ENCODE measurements at places on chromosomes 12 and 14.

DNA sequence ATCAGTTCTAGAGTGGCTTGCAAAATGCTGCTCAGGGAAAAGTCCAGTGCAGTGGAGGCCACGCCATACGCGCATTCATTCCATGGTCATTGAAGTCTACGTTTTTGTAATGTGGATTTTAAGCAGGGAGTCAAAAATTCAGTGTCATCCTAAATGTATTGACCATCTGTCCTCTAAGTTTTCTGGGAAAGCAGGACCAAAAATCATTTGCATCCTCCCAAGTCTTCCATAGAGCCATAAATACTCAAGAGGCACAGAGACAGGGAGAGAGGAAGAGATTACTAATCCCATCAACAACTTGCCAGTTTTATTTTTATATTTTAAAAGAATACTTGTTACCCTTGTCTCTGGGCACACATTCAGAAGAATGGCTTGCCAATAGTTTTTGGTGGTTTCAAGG, 36.9 kb downstream of the RHOJ start:
- DNase-seq: no peak

GRCh38 chr14:92973261-92973797, 50.4 kb downstream of the CHGA start:
- peak; percentile 75 for DNase-seq

GRCh38 chr12:78034025-78034424, 203.3 kb downstream of the NAV3 start:
- no peak for DNase-seq

DNA sequence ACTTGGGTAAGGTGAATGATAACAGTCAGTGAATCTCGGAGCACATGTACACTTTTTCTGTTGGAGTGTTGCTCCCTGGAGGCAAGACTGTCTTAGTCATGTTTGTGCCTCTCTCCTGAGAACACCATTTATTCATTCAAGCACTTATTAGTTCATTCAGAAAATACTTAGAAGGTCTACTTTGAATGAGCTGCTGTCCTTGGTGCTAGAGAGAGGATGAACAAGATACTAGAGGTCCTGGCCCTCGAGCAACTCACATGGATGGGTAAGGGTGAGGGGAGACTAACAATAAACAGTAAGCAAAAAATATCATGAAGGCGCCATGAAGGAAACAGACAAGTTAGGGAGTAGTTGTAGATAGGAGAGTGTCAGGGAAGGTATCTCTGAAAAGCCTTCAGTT, 17.1 kb upstream of the SAMD4A start:
- DNase-seq: no peak

- peak; percentile 23 for DNase-seq
Observed at GRCh38 chr12:26878661-26879119, 45.7 kb upstream of the ITPR2 start.

GRCh38 chr12:116053479-116054200, 223.9 kb downstream of the MED13L start:
- peak; percentile 52 for DNase-seq

DNA sequence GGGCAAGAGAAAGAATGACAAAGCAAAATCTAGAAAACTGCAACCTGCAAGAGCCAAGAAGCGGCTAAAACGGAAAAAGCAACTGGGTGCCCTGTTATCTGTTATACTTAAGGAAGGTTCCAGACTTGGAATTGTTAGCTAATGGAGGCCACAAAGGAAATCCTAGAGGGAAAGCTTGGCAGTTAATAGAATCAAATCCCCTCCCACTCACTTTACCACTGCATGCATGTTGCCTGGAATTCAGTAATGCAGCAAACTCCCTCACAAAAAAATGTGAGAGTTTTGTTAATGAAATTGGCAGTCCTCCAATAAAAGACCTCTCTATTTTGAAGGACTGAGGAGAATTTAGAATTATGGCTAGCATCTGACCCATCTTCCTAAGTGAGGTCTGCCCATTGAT, 164.2 kb upstream of the SOX5 start:
- no peak for DNase-seq

DNA sequence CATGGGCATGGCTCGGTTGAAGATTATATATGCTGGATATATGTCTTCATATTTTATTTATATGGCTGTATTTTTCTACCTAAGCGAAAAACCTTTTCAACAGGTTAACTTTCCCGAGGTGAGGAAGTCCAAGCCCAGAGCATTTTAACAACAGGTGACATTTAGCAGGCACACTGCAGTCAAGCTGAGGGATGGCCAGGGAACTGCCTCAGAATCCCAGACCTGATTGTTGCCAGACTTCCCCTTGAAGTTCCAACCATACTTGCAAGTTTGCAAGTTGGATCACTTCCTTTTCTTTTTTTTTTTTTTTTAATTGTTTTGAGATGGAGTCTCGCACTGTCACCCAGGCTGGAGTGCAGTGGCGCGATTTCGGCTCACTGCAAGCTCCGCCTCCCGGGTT, 166.0 kb upstream of the FRMD6 start:
- DNase-seq: no peak

- no peak for DNase-seq
Observed at GRCh38 chr14:32298346-32298745, 30.8 kb upstream of the AKAP6 start.

DNA sequence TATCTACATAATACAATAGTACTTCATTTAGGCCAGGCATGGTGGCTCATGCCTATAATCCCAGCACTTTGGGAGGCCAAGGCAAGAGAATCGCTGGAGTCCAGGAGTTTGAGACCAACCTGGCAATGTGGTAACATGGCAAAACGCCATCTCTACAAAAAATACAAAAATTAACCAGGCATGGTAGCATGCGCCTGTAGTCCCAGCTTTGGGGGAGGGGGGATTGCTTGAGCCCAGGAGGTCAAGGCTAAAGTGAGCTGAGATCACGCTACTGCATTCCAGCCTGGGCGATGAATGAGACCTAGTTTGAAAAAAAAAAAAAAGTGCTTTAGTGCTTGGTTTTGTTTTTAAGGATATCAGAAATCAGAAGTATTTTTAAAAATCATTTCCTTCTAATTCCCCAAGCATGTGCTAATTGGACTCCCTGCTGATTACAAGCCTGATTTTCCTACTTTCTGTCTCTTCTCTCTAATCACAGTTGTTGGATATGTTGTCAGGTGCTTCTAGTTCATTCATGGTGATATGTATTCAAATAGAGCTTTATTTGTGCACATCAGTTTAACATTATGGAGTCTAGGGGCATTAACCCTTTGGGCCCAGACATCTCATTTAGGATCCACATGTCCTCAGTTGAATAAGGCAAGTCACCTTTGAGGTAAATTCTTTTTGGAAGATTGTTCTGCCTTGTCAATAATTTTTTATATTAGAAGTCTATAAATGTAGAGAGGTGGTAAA, 7.0 kb upstream of the KRAS start:
- no peak for DNase-seq

Measured in MG63 (cell line).